Activated CD8-positive, alpha-beta memory T cell treated with anti-CD3 and anti-CD28 coated beads for 24 hours (primary cell): ENCODE measurements at places on chromosomes 16 and 17.

DNA sequence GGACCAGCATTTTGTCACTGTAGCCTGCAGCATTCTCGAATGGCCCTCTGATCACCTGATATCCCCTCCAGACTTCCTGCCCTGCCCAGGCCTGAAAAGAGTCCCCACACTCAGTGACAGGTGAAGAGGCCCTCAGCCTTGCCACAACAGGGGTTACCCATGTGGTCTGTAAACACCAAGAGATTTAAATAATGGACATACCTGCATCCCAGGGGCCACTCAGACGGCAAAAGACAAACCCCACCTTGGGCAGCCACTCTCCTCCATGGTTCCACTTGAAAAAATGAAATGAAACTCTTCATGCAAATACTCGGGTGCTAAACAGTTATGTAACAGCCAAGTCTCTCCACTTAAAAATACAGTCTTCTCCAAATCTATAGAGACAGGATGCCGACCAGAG lies 22.9 kb upstream of the PECAM1 start:
- DNase-seq: no peak

GRCh38 chr17:8522577-8522976 lies 86.9 kb downstream of the NDEL1 start:
- no peak for DNase-seq

DNA sequence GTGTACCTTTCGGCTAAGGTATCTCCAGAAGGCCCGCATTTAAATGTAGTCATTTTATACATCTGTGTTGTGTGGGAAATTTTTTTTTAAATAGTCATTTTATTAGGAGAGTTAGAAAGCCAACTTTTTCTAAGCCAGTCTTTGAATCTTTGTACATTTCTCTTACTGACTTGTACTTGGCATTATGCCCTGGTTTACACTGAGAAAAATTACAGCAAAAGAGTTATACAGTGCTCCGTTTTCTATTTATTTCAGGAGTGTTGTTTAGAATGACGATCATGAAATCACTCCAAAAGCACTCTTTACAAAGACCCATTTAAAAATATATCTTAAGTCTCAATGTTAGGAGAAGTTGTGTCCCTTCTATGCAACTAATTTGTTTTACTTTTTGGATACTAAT lies 91.8 kb downstream of the CYB561 start:
- no peak for DNase-seq

GRCh38 chr16:52383119-52383518 lies 163.8 kb downstream of the TOX3 start:
- DNase-seq: no peak

GRCh38 chr17:77208217-77208808 lies 67.5 kb downstream of the SEC14L1 start:
- no peak for DNase-seq

DNA sequence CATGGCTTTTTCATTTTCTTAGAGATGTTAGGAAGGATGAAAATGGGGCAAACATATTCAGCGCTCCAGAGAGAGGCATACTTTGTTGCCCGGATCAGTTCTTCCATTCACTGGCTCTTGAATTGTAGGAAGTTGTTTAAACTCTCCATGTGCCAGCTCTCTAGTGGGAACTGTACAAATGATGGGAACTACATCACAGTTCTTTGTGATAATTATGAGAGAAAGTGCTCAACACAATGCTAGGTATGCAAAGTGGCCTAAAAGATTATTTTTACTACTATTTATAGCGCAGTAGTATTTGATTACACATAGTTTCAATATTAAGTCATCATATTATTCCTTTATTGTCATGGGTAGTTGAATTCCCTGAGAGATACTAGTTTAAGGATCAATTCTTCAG lies 268.5 kb downstream of the RBFOX1 start:
- DNase-seq: no peak

DNA sequence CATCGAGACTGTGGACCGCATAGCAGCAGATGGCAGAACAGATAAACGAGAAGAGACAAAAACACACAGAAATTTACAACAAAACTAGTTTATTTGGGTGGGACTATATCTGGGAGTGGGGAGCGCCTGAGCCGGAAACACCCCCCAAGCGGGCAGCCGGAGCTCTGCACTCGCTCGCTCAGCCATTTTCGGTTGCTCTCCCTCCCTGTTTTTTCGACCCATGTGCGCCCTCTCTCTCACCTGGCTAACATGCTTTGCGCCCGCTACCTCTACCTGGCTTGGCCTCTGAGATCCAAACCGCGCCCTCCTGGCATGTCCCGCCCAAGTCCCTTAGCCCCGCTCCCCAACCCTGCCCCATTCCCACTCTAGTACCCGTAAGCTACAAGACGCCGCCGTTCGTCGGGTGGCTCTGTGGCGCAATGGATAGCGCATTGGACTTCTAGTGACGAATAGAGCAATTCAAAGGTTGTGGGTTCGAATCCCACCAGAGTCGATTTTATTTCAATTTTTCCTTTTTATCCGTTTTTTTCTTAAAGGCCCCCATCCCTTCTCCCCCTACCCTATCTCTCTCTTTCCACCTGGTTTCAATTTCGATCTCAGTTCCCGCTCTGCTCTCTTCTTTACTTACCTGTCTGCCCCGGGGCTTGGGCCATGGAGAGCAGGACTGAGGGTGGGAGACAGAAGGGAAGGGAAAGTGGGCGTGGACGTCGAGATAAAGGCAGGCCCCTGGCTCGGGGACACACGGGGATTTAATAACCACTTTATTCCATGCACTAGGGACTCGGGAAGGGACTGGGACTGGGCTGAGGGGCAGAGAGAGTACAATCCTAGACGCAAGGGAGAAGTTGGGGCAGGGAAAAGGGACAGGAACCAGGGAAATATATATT lies 2.4 kb upstream of the ALOXE3 start:
- DNase-seq: peak; percentile 97

GRCh38 chr17:48994549-48995303 lies 2.5 kb upstream of the IGF2BP1 start:
- DNase-seq: peak; percentile 38

DNA sequence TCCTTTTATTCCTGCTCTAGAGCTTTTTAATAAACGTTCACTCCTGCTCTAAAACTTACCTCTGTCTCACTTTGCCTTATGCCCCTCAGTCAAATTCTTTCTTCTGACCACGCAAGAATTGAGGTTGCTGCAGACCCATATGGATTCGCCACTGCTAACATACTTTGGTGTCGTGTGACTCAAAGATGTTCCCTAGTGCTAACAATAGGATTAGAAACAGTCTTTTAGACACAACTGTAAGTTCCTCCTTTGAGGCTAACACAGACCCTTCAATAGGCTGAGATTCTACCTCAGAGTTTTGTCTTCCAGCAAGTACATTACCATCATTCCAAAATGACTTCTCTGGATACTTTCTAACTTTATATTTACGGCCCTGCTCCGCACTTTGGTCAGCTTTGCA lies 149.5 kb upstream of the COX10 start:
- no peak for DNase-seq

DNA sequence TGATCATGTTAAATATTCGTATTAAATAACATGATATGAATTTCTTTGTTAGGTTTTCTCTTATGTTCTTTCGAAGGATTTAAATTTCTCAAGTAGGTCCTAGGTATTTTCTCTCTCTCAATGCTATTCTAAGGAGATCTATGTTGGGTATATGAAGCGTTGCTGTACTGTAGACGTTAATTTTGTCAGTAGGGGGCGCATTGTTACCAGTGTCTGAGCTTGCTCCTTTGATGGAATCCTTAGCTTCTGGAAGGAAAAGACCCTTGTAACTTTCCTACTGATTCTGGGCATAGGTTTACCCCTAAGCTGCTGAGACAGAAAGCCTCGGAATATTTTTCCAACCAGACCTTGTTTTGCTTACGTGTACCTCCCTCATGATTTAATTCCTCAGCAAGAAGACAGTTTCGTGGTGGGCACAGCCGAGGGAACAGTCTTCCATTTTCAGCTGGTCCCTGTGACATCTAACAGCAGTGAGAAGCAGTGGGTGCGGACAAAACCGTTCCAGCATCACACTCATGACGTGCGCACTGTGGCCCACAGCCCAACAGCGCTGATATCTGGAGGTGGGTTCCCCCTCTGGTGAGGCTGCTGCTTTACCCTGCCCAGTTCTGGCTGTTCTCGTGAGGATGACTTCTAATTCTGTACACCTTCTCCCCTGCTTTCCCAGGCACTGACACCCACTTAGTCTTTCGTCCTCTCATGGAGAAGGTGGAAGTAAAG lies 17.9 kb downstream of the UTP4 start:
- DNase-seq: no peak

DNA sequence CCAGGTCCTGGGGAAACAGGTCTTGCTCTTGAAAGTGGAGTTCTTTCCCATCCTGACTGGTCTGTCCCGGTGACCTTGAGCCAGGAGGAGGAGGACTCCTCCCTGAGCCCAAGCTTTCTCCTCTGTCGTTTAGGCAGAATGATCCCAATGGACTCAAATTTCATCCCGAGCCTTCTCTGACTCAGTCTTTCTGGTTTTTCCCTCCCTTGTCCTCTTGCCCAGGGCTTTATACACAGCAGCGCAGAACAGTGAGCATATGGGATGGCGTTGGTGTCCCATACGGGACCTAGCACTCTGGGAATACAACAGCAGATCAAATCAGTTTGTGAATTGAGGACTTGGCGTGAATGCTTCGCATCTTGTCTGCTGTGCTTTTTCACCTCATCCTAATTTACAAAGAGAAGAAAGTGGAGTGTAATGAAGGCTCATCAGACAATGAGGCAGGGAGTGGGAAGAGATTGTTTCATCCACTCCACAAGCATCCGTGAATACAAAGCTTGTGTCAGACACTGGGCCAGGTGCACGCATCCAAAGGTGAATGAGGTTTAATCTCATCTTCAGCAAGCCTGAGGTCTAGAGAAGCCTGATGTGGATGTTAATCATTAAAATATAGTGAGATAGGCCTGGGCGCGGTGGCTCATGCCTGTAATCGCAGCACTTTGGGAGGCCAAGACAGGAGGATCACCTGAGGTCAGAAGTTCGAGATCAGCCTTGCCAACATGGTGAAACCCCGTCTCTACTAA lies 1.1 kb upstream of the XYLT1 start:
- DNase-seq: no peak

DNA sequence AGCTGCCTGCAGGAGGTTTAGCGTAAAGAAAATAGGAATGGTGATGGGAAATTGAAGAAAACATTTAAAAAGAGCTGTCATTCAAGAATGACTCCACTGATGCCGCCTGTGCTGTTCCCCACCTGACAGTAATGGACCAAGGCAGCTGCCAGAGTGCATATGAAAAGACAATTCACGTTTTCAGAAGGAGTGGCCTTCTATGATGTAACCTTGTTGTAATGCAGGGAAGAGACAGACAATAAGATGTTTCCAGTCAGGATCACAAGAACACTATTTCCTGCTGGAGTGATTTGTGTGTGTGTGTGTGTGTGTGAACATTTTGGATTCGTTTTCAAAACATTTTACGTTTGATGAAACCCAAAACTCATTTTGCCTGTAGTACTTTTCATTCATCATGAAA lies 203.7 kb downstream of the LGALS9B start:
- no peak for DNase-seq

GRCh38 chr16:80387318-80387921 lies 153.4 kb upstream of the DYNLRB2 start:
- DNase-seq: no peak

DNA sequence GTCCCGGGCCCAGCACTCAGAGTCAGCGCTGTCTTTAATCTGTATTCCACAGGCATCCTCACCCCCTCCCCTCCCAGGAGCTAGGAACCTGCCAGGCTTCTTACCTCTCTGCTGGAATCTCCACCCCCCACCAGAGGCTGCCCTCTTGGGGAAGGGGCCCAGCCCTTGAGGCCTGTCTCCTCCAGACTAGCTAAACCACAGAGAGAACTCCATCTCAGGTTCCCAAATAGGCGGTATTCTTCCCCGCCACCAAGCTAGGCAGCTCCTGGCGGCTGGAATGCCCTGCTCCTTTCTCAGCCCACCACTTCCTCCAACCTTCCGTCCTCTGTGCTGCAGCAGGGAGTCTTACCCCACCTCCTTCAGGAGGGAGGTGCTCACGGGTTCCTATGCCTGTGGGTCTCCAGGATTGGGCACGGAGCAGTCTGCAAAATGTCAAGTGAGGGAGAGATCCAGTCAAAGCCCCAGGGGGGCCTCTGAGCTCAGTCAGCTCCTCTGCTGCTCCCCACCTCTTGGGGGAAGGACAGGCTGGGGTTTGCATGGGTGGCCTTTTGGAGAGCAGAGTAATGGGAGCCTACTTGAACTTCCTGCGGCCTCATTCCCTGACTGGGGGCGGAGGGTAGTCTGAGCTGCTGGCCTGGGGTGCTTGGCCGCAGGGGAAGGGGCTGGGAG lies 55.7 kb downstream of the SREBF1 start:
- DNase-seq: no peak
